ENCODE measurements at places on chromosomes 2 and 18. TPM values are rescaled to one million over a fixed set of nuclear protein-coding genes. Genes with fewer than 3 reads are reported as not detected.

Gene ARID5A
- 8.9 TPM for total RNA-seq

Gene YES1
- 64.5 TPM for total RNA-seq

Gene KDSR
- 20.8 TPM for total RNA-seq

Gene FBXO41
- total RNA-seq: 0.29 TPM

Gene GAD1
- total RNA-seq: not detected

Gene NRP2
- 75.0 TPM for total RNA-seq

Gene STPG4
- 1.2 TPM for total RNA-seq

Gene ZNF804A
- total RNA-seq: 3.9 TPM

Gene FHOD3
- total RNA-seq: under 0.01 TPM

Gene AGXT
- not detected for total RNA-seq

Gene SERPINB12
- total RNA-seq: not detected

Gene TMEM37
- total RNA-seq: 4.1 TPM

Gene RGPD3
- total RNA-seq: 0.18 TPM

Gene CDCA7
- total RNA-seq: 14.9 TPM

Gene COLEC12
- total RNA-seq: 0.29 TPM

Gene CCDC74B
- total RNA-seq: 11.2 TPM

Gene RAB11FIP5
- 24.5 TPM for total RNA-seq

Gene RUFY4
- total RNA-seq: not detected

Gene SFT2D3
- total RNA-seq: 4.0 TPM

Gene AFF3
- total RNA-seq: under 0.01 TPM

Measured in myometrial cell (primary cell).